Activated naive CD4-positive, alpha-beta T cell treated with anti-CD3 and anti-CD28 coated beads, Interleukin-2, amount 10 ng/mL, durations not matched to agents 7 days and 5 days (primary cell): ENCODE measurements at places on chromosomes 4 and X.

GRCh38 chr4:41148292-41148691, 66.0 kb downstream of the APBB2 start:
- no peak for DNase-seq

DNA sequence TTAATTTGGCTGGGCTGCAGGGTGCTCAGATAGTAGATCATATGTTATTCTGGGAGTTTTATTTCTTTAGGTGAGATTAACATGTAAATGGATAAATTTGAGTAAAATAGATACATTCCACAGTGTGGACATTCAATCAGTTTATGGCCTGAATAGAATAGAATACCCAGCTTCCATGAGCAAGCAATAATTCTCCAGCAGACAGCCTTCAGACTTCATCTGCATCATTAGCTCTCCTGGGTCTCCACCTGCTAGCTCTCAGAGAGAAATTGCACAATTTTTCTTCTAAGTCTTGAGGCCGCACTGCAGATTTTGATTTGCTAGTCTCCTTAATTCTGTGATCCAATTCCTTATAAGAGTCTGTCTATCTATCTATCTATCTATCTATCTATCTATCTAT, 420.3 kb upstream of the BOD1L1 start:
- DNase-seq, result no peak

DNA sequence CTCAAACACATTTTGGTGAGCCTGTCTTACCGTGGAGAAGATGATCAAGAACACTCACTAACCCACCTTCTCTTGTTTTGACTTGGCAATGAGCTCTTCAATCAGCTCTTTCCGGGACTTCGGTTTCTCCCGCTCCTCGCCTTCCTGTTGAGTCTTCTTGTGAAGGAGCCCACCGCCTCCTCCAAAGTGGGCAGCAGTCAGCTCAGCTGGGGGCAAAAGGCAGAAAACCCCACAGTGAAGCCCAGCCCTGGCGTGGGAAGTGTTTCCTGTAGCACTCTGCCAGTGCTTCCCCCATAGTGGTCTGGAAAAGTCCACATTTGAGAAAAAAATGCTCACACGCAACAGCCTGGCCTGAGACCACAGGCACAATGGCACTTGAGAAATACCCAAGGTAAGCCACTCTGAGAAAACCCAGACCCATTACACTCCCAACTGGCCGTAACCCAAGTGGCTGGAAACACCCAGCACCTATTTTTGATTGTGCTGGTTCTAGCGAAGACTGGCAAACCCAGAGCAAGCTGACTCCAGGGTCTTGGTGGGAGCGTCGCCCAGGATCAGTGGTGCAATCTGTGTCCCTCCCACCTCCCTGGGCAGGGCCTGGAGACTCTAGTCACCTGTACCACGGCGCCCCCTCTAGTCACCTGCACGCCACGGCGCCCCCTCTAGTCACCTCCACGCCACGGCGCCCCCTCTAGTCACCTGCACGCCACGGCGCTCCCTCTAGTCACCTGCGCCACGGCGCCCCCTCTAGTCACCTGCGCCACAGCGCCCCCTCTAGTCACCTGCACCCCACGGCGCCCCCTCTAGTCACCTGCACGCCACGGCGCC, 8.6 kb downstream of the NOP14 start:
- peak; percentile 62 for DNase-seq

- no peak for DNase-seq
These were observed 854.4 kb upstream of the INTU start for GRCh38 chr4:126778348-126778747.

DNA sequence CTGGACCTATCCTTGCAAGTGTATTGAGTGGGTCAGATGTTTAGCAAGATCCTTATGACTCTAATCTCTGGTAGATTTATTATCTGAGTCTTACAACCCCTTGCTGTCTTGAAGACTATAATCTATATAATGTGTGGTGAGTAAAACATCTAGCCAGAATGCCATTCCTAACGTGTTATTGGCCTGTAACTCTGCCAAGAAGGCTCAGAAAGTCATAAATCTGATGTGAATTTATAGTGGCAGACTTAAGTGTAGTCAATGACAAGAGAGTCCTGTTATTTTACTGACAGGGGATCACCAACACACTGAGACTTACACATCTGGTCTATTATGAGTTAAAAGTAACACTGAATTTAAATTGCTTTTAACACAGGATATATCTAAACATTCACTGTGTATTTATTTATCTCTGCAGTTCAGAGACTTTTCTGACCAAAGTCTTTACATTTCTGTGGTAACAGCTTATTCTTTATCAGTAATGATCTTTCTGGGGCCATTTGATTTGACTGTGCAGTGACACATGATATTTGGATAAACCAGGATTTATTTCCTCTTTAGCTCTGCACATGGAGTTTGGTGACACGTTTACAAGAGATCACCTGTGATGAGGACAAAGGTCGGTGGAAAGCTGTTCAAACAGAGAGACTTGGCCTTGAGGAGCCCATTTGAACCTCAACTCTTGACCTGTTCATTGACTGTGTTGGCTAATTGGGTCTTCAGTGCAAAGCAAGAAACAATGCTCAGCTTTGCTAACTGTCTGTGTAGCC, 415.8 kb downstream of the STIM2 start:
- no peak for DNase-seq

DNA sequence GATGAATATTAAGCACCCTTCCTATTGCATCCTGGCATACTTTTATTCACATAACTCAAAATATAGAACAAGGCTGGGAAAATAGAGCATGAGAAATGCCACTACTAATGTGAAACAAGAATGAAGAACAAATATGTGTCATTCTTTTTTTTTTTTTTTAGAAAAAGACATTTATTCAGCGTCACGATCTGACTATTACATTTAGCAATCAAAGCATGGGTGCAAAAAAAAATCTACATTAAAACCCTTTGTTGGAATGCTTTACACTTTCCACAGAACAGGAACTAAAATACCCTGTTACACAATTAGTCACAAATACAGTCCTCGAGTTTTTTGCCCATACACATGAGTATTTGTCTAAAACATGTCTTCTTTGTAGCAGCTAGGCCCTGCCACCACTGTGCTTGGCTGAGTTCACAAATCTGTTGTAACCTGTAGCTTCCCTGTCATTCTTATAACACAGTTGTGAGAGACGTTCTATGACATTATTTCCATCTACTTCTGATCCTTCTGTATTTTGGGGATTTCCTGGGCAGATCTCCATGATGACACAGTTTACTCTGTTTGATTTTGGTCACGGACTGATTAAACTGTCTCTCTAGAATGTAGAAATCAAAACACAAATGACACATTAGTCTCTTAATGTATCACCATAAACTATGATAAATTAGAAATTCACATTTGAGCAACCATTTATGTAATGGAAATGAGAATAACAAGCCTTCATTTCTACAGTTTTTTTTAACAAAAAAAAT, 9.4 kb upstream of the TET2 start:
- DNase-seq, result no peak
